ENCODE measurements at places on chromosomes 12 and 14.

DNA sequence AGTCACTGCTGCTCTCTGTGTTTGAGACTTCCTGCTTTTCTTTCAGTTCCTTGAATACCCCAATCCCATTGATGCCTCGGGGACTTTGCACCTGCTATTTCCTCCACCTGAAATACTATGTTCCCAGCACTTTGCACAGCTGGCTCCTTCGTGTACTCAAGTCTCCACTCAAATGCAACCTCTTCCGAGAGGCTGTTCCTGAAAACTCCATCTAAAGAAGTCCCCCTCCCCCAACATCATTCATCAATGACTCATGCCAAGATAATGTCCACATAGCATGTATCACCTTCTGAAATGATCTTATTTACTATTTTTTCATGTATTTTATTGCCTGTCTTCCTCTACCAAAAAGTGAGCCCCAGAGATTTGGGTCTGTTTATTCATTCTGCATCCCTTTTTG, 48.6 kb downstream of the HSPB8 start:
- DNase-seq, result no peak

DNA sequence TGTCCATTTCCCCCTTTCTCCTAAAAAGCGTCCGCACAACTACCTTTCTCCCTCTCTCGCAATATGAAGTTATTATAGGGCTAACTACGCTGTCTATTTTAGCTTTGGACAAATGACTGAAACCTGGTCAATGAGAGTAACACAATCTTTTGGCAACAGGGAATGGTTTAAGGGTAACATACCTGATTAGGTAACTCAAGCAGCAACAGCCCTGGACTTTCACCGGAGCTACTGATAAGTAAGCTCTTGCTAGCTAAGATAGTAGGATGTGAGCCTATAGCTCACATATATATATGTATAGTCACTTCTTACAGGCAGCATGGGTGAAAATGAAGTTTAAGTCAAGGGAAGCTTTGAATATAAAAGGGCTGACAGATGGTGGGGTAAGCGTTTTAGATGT, 313.0 kb downstream of the CEP128 start:
- no peak for DNase-seq

DNA sequence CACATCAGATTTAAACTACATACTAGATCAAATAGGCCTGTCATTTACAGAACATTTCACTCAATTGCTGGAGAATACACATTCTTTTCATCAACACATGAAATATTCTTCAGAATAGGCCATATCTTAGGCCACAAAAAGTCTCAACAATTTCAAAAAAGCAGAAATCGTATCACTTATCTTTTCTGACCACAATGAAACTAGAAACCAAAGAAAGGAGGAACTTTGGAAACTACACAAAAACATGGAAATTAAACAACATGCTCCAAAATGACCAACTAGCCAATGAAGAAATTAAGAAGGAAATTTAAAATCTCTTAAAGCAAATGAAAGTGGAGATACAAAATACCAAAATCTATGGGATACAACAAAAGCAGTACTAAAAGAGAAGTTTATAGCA, 35.1 kb downstream of the PARP11 start:
- no peak for DNase-seq

DNA sequence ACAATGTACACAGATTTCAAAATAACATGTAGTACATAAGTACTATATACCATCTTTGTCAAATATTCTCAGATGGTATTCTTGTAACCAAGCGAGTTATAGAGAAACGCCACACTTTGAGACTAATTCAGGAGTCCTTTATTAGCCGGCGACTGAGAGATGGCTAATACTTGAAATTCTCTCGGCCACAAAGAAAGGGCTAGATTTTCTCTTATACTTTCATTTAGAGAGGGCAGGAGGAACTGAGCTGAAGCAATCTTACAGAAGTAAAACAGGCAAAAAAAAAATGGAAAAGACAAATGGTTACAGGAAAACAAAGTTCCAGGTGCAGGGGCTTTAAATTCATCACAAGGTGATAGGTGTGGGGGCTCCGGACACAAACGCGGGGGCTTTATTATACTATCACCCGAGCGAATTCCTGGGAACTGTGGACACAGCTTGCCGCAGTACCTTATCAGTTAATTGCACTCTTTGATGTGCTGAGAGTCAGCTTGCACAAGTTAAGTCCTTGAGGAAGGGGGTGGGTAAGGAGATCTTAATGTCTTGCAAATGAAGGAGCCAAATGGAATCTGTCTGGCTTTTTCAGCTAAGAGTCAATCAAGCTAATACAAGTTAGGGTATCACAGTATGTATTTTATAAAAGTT, 382.3 kb downstream of the KCNH5 start:
- no peak for DNase-seq

- no peak for DNase-seq
Measured at GRCh38 chr12:27382171-27382795, 49.6 kb downstream of the BMAL2 start.

DNA sequence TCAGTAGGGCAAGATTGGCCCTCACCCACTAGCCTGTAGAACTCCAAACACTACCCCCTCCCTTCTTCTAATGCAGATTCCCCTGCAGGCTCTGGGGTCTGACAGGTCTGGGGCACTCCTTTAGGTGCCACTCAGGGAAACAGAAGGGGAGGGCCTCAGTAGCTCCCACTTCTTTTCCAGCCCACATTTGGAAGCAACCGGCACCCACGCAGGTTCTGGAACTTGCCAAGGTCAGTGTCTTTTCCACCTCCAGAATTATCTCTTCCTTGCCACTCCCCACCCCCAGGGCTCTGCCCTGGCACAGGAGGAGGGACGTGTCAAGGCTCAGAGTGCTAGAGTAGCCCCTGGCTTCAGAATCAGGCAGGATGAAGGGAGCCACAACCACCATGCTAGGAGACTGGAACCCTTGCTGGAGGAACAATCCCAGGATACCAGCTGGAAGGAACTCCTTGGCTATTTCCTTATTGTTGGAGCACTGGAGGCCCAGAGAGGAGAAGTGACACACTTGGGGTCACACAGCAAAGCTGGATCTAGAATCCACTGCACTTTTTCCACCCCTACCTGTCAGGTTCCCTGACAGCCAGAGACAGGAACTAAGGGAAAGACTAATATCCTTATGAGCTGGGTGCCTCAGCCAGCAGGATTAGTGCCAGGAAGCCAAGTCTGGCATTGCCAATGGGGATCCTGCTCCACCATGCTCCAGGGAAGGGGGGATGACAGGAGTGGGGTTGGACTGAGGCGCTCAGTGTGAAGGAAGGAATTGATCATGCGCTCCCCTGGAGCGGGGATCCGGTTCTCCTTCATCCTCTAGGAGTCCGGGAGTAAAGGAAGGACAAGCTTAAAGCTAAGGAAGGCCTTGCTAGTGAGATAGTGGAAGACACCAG, 1.8 kb upstream of the FIGNL2 start:
- no peak for DNase-seq

DNA sequence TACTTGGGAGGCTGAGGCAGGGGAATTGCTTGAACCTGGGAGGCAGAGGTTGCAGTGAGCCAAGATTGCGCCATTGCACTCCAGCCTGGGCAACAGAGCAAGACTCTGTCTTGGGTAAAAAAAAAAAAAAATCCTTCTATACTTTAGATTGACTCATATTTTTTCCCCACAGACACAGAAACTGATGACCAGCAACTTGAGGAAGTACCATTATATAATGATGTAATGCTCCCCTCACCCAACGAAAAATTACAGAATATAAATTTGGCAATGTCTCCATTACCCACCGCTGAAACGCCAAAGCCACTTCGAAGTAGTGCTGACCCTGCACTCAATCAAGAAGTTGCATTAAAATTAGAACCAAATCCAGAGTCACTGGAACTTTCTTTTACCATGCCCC, 24.3 kb upstream of the SNAPC1 start:
- DNase-seq, result no peak

DNA sequence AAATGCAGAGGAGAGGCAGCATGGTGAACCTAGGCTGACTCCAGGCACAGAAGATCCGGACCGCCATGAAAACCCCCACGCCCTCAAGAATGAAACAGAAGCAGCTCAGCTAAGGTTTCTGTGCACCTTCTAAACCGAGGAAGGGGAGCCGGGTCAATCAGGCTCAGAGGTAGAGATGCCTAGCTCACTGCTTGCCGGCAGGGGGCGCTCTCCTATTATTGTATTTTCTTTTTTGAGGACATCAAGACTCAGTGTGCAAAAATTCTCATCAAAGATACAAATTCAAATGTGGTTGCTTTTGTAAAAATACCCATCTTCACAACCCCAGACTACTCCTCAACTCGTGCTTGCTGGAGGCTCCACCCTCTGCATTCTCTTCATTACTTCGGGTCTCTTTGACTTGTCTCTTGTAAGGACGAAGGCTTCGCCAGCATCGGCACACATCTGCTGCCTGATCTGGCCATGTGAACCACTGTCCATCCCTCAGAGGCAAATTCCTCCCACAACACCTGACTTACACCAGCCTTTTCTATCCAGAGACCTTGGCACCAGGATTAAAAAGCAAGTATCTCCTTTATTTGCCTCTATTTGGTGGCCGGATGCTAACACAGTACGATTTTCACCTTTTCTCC, 33.4 kb upstream of the RNASE3 start:
- DNase-seq, result peak; percentile 56

DNA sequence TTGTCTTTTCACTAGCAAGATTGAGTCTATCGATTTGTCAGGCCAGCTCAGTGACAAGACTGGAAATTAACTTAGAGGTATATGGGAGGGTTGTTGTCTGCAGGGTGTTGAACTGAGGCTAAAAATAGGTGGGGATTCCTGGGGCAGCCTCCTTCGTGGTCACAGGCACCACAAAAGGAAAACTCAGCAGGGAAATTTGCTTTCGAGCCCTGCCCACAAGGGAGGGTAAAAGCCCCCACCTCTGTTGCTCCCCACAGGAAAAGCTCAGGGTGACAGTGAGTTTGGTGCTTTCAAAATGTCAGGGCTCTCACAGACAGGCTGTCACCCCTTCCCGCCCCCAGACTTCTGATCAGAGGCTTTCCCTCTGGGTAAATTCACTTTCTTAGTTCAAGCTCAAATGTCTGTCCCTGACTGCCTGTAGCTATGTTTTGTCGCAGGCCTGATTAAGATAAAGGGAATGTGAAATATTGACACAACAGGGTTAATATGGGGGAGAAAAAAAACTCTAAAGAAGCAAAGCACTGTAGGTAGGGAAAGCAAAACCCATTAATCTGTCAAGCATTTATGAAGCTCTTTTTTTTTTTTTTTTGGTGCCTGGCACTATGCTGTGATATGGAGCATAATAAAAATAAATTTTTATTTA, 11.7 kb upstream of the NFKBIA start:
- peak; percentile 13 for DNase-seq

DNA sequence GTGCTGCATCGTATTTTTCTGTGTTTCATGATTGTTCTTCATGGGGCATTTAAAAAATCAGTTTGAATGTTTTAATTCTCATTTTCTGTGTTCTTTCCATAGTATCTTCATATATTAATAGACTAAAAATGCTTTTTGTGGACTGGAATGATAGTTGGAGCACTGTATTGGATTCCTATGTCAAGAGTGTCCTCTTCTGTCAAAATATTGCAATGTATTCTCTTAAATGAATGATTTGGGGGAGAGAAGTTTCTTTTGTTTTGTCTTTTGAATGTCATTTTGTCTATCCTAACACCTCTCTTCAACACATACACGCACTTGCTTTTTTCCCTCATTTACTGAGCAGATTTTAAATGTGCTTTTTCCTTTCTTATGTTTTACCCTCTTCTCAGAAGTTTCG, 4.7 kb upstream of the EIF2S3B start:
- DNase-seq, result no peak

DNA sequence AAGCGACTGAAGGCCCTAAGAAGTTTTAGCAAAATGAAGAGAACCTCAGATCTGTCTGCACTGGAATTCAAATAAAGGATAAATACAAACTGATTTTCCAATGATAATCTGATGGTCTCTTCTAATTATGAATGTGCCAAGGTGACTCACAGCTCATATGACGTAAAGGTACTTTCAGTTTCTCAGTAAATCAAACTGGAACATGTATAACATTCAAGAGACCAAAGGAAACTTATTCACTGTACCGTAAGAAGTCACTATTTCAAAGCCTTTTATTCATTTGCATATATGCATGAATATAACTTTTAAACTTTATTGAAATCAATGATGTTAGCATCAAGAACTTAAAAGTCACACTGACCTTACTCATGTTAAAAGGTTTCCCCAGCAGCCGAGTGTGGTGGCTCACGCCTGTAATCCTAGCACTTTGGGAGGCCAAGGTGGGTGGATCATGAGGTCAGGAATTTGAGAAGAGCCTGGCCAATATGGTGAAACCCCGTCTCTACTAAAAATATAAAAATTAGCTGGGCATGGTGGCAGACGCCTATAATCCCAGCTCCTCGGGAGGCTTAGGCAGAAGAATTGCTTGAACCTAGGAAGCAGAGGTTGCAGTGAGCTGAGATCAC, 52.2 kb downstream of the ATXN2 start:
- DNase-seq, result no peak

DNA sequence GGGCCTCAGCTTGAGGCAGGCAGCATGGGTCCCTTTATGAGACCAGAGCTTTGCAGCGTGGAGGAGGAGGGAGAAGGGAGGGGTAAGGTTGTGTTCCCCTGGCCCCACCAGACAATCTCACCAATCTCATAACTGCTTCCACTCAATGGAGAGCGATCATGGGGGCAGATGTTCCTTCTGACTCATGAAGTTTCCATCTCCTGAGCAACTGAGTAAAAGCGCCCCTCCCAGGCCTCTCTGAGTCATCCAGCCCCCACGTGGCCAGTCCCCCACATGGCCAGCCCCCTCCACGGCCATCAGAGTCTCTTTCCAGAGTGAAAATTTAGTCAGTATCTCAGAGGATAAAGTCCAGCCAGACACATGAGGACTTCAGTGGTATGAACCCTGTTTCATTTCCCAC, 39.2 kb upstream of the PLXNC1 start:
- no peak for DNase-seq

DNA sequence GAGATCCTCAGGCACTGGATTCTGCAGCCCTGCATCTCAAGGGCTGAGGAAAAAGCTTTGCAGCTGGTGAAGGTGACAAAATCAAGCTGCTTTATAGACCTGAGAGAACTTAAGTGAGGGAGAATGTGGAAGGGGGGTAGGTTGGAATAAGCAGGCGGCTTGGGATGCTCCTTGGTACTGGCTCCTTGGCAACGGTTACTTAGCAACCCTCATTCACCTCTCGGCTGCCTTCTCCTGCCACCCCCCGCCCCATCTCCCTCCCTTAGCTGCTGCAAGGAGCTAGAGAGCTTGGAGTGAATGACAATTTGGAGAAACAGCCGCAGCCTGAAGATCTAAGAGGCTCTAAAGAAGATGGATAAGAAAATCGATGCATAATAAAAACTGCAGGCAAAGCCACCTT, 44.1 kb upstream of the CISTR start:
- DNase-seq, result no peak

- no peak for DNase-seq
Measured at GRCh38 chr14:75222208-75222701, 45.8 kb upstream of the TMED10 start.
